ENCODE measurements at places on chromosomes 3 and 15.

DNA sequence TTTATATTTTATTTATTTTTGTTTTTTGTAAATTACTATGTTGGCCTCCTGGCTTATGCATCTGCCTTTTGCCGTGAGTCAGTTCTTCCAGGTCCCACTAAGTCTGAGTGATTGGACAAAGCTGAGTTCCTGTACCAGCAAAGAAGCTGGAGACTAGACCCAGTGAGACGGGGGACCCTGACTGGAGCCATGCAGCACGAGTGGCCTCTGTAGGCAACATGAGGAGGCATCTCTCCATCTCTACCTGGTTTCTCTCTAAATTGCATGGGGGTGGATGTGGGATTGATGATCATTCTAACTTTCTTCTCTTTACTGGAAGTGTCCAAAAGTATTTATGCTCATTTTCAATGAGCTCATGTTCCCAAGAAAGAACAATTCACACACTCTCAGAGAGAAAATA lies 155.3 kb upstream of the MRPL3 start:
- no peak for DNase-seq

DNA sequence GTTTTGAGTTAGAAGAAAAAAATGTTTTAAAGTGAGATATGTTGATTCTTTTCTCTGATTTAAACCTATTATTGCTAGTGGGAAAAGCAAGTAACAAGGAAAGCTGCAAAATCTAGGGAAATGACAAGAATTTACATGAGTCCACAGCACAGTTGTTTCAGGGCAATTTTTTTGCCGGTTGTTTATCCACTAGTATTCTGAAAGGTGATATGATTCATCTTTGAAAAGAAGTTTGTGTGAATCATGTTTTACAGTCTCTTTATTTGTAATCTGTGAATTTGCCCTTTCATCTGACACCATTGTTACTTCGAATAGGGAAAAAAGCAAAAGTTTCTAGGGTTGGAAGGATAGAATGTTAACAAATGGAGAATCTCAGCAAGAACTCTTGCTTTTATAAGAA lies 894.7 kb downstream of the OTOL1 start:
- no peak for DNase-seq

DNA sequence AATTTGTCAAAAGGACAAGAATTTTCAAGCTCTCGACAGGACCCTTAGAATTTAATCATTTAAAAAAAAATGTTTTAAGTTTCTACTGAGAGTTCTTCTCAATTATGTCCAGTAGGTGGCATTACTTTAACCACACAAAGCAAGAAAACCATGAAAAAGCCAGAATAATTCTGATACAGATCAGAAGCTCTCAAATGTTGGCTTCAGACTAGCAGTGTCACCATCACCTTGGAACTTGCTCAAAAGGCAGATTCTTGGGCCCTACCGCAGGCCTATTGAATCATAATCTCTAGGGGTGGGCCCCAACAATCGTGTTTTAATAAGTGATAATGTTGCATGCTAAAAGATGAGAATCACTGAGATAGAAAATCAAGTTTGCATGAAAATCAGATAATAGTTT lies 99.5 kb upstream of the KCNMB2 start:
- no peak for DNase-seq

- no peak for DNase-seq
Measured at GRCh38 chr15:66713843-66714508, 11.9 kb downstream of the SMAD6 start.

- DNase-seq, result no peak
Measured at GRCh38 chr3:127789051-127789450, 33.3 kb downstream of the MGLL start.

DNA sequence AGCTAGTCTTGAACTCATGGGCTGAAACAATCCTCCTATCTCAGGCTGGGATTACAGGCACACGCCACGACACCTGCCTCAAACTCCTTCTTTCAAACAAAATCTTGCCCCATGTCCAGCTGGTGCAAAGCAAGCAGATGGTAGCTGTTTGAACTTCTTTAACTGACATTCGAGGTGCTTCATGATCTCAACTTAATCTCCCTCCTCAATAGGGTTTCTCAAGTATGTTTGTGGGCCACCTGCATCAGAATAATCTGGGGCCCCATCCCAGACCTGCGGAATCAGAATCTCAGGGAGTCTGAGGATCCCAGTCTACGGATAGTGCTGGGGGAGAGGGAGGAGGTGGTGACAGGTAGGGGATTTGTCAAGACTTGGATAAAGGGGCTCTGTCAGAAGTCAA lies 20.9 kb upstream of the TRH start:
- no peak for DNase-seq

DNA sequence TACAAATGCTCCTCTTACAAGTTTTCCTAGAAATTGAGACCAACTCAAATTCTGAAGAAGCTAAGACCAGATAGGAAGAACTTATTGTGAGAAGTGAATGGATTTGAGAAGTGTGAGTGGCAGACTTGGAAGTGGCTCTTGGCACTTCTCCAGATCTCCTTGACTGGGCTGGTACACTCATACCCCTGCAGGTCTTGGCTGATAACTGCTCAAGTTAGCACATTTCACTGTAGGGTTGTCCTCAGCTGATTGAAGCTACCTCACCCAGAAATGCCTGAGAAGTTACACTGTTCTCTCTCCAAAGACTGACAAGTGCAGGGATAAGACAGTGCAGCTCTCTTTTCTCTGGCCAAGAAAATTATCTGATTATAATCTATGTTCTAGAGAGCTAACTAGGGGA lies 16.5 kb upstream of the CLDN1 start:
- no peak for DNase-seq

DNA sequence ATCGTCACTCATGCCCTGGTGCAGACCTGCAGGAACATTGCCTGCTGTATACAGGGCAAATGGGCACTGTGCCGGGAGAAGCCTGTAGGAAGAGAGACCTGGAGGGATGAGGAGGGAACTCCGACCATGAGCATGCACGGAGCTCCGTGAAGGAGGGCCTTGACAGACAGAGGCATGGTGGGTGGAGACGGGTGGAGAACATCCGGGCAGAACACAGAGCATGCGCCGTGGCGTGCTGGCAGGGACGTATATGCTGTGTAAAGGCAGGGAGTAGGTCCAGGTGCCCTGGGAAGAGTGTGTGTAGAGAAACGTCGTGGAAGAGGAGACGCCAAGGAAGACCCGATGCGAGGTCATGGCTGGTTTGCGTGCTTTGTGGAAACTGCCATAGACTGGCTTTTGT lies 133.0 kb upstream of the FAN1 start:
- DNase-seq, result no peak

- no peak for DNase-seq
Measured at GRCh38 chr3:64088408-64089205, 65.3 kb upstream of the PSMD6 start.

GRCh38 chr3:129345971-129346370 lies 67.3 kb downstream of the HMCES start:
- no peak for DNase-seq

- DNase-seq, result no peak
Measured at GRCh38 chr3:183324083-183324482, 71.0 kb downstream of the B3GNT5 start.

DNA sequence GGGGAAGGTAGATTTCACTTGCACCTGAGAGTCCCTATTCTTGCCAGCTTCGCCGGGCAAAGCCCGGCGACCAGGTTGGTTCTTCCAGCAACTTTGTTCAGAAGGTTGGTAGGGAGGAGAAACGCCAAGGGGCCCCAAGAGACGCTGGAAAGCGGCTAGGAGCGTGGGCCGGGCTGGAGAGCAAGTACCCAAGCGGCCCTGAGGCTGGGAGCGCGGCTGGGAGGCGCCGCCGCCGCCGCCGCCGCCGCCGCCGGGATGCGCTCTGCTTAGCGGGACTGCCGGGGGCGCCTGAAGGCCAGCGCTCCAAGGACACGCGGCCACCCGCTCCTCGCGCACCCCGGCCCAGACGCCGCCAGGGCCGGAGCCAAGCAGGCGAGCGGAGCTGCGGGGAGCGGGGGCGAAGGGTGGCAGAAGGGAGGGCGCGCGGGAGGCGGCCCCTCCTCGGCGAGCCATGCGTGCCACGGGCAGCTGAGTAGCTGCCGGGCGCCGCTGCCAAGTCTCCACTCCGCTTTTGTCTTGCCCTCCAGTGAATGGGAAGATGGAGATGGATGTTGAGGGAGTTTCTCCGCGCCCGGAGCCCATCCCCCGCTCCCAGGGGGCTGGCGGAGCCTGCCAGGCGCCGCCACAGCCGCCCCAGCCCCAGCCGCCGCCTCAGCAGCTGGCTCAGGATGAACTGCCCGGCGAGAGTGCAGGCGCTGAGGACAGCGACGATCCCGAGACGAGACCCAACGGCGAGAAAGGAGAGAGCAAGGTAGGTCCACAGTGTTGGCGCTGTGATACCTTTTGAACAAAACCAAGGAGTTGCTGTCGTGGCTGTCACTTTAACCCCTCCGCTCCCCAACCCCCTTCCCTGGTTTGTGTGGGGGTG lies 227.4 kb upstream of the AZI2 start:
- peak; percentile 88 for DNase-seq

GRCh38 chr15:61974759-61975158 lies 85.5 kb downstream of the VPS13C start:
- DNase-seq, result no peak

DNA sequence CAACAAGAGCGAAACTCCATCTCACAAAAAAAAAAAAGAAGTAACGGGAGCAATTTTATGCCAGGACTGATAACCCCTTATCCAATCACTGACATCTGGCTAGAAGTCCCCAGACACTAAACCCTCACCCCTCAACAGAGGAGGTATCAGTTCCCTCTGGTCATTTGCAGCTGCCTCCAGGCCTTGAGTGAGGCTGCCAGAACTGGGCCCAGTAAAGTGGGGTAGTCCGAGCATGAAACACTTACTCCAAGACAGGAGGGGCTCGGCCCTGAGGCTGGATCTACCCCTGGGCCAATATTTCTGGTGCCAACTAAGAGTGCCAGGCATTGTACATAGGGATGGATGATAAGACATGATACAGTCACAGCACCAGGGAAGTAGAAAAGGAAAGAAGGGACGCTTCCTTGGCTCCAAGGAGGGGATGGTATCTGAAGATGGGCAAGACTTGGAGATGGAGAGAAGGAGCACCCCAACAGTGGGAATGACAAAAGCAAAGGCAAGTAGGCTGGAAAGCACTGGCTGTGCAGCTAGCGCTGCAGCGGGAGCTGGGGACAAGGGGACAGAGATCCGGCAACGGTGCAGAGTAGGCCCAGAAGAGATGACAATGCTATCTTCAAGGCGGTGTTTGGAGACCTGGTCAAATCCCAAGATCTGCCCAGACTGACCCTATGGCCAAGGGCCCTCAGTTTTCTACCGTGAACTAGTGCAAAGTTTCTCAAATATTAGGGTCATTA lies 2.2 kb downstream of the XXYLT1 start:
- DNase-seq, result no peak

- DNase-seq, result peak; percentile 81
Measured at GRCh38 chr3:194682694-194683310, 2.9 kb upstream of the FAM43A start.

GRCh38 chr3:106249159-106249558 lies 380.3 kb upstream of the CBLB start:
- no peak for DNase-seq

DNA sequence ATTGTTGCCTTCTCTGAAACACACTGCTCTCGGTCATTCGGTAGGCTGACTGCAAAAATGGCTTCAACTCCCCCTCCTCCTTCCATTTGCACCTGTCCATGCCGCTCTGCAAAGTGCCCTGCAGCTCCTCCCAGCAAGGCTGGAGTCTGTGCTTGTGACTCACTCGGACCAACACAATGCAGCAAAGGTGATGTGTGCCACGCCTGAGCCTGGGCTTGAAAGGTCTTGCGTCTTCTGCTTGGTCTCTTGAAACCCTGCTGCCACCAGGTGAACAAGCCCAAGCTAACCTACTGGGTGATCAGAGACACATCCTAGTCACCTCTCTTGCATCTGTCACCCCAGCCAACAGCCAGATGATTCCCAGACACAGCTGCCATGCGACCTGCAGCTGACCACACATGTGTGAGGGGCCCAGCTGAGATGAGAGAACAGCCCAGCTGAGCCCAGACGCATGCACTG lies 71.1 kb downstream of the MGLL start:
- DNase-seq, result no peak
